ENCODE measurements at places on chromosomes 12 and 14.

GRCh38 chr12:77429426-77429825, 364.1 kb upstream of the E2F7 start:
- ATAC-seq, result no peak

DNA sequence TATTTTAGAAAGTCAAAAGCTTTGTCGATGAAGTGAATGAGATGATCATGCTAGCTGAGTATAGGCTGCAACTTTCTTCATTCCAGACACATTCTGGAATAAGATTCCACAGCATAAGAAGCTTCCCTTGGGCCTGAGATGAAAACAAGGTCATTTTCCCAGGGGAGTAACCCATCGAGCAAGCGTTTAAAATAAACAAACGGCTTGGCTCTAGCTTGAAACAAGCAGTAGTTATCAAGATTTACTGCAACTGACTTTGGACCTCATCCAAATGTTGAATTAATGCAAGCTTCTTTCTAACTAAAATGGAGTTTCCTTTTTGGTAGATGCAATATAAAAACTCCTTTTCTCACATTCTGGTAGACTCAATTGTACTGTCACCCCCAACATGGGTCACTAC, 23.0 kb downstream of the KCNJ8 start:
- no peak for ATAC-seq

GRCh38 chr14:34007902-34008301, 57.0 kb upstream of the EGLN3 start:
- ATAC-seq, result no peak

DNA sequence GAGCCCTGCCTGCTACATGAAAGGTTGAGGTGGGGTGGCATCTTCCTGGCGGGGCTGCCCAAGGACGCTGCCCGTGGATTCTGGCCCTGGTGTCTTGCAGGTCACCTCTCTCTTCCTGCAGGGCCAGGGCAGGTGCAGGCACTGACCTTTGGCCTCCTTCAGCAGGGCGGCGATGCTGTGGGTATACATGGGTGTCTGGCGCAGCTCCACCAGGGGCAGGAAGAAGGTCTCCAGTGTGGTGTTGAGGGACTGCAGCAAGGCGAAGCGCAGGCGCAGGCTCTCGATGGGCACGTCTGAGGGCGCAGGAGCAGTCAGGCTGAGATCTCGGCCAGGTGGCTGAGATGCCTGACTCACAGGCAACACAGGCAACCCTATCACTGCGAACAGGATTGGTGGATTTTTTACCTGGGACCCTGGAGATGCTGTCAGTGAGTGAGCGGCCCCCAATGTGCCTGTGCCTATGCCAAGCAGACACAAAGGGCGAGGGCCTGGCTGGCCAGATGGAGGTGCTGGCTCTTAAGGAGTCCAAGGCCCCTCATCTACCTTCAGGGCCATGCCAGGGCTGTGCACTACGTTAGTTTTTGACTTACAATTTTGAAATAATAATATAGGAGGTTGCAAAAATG, 45.7 kb downstream of the TRAFD1 start:
- ATAC-seq, result no peak

DNA sequence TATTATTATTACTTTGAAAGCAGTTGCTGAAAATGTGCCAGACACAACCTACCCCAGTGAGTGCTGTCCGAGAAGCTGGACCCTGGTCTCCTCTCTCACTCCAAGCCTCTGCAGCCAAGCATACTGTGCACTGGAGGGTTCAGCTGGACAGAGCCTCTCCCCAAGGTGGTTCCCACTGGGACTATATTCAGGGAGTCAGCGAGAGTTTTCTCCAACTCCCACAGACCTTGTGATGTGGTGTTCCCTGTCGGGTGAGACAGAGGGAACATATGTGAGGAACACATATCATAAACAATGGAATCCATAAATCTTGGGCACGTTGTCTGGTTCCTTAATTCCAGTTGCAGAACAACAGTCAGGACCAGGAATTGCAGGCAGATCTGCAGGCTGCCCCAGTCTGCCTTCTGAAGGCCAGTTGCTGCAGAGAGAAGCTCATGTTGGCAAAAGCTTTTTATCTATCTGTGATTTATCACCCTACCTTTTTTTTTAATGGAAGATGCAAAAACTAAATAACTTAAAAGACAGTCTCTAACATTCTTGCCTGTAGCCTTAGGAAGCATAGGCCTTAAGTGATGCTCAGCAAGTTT, 619.8 kb upstream of the TBX3 start:
- no peak for ATAC-seq

DNA sequence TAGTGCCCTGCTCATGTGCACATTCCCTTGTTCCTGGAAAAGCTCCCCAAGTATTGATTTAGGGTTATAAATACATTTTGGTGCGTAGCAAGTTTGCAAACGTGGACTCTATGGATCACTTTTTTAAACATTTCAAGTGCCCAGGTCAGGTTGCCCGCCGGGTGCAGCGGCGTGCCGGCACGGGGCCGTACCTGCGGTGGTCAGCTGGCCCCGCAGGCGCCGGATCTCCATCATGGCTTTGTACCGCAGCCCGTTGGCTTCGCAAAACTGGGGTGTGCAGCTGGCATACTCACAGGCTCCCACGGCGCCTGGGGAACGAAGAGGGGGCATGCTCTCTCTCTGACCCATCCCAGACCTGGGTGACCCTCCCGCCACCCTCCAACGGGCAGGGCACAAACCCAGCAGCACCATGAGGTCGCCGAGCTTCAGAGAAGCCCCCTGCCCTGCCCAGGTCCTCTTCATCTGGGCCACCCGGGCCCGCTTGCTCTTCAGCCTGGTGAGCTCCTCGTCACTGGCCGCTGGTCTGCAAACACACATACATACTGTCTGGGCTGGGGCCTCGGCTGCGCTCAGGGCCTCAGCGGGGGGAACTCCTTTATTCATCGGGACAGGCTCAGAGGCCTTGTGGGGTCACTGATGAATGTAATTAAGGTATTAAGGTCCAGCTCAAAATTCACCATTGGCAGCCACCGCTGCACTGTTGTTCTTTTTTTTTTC, 35.1 kb downstream of the DHX37 start:
- no peak for ATAC-seq

- no peak for ATAC-seq
Observed at GRCh38 chr14:76065519-76065918, 80.0 kb downstream of the IFT43 start.

- no peak for ATAC-seq
Observed at GRCh38 chr12:115451780-115452736, 768.1 kb upstream of the TBX3 start.

- ATAC-seq, result peak; percentile 68
Observed at GRCh38 chr12:89514751-89515150, 9.8 kb downstream of the GALNT4 start.

GRCh38 chr12:89101440-89101839, 250.9 kb downstream of the DUSP6 start:
- ATAC-seq, result no peak

GRCh38 chr14:85057221-85057620, 472.7 kb upstream of the FLRT2 start:
- no peak for ATAC-seq

- ATAC-seq, result no peak
Observed at GRCh38 chr12:96308881-96309280, 91.4 kb downstream of the CDK17 start.

GRCh38 chr12:28108599-28108998, 81.7 kb upstream of the CCDC91 start:
- peak; percentile 58 for ATAC-seq

GRCh38 chr12:74482115-74482514, 55.5 kb upstream of the ATXN7L3B start:
- no peak for ATAC-seq

DNA sequence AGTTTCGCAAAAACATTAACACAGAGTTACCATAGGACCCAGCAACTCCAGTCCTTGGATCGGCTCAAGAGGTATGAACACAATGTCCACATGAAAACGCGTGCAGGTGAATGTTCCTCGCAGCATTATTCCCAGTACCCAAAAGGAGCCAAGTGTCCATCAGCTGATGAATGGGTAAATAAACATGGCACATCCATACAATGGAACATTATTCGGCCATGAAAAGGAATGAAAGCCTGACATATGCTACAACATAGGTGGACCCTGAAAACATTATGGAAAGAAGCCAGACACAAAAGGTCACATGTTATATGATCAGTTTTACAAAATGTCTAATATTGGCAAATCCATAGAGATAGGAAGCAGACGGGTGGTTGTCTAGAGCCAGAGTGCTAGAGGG, 9.1 kb downstream of the RILPL1 start:
- ATAC-seq, result no peak

- ATAC-seq, result no peak
Observed at GRCh38 chr14:78700236-78700635, 530.1 kb downstream of the NRXN3 start.

GRCh38 chr14:99534863-99535262, 53.7 kb downstream of the CCNK start:
- no peak for ATAC-seq

- ATAC-seq, result no peak
Observed at GRCh38 chr12:92601680-92602079, 101.1 kb upstream of the PLEKHG7 start.

GRCh38 chr12:116610971-116611541, 51.9 kb downstream of the MAP1LC3B2 start:
- ATAC-seq, result no peak

GRCh38 chr14:88005978-88006851, 1.3 kb downstream of the GPR65 start:
- ATAC-seq, result peak; percentile 96

GRCh38 chr14:98154254-98154653, 1117.7 kb downstream of the BCL11B start:
- ATAC-seq, result peak; percentile 21
